Memory B cell (primary cell): ENCODE measurements at places on chromosomes 13 and 19.

- no peak for DNase-seq
Observed at GRCh38 chr13:26909477-26909876, 148.9 kb upstream of the GPR12 start.

DNA sequence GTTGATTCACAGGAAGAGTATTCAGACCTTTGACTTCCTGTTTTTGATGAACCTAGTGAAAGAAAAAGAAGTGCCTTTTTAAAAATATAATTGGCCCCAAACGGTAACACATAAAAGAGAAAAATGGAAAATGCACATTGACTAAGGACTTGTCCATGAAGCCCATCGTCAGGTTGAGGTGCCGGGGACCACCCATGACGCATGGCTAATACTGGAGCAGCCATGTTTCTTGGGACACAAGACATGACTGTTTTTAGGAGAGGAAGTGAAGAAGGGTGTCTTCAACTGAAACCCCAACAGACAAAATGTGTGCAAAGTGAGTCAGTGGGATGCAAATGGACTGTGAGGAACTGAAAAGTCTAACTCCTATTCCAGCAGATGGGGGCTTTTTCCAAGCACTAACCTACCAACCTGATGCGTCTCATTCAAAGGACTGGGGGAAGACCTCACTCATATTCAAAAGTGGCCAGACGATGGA lies 459.4 kb downstream of the FOXO1 start:
- DNase-seq, result peak; percentile 31

- no peak for DNase-seq
Observed at GRCh38 chr13:111947026-111947810, 119.7 kb upstream of the SOX1 start.

GRCh38 chr19:2719920-2720776 lies 1.0 kb downstream of the DIRAS1 start:
- DNase-seq, result no peak

GRCh38 chr13:92074658-92075057 lies 676.2 kb downstream of the GPC5 start:
- no peak for DNase-seq

- no peak for DNase-seq
Observed at GRCh38 chr13:98685146-98685545, 67.3 kb downstream of the SLC15A1 start.
